ENCODE measurements at places on chromosomes 16 and 17.

DNA sequence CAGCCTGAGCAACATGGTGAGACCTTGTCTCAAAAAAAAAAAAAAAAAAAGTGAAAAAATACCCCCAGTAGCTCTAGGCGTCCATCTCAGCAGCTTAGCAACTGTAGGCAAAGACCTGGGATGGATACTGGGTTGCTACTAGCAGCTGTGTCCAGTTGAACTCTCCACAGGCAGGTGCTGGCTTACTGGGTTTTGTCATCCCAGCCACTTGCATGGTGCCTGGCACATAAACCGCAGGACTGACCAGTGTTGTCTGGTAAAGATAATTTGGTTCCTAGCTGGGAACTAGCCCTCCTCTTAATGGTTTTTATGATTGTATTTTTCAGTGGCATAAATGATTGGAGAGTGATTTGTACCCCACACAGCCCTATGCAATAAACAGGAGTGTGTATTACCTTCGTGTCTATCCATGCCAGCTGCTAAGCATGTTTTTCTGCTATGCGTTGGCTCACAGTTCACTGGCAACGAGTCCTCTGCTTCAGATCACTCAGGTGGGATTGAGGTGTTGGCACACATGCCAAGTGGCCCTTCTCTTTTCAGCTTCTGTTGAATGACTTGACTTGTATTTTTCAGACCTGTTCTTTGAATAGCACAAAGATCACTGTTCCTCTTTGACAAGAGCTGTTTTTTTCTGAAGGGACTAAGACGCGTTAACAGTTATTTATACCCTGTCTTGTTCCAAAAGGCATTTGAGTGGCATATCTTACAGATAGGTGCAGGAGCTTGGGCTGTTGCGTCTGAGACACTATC lies 352.9 kb downstream of the SNX29 start:
- H3K4me1 ChIP-seq, result peaks cover 12% of the 10 kb centered on the region
- no peaks in the 10 kb centered on the region for H3K27me3 ChIP-seq
- H3K27ac ChIP-seq, result no peak overlapping the region
- no peak overlapping the region for H3K4me3 ChIP-seq
- no peaks in the 10 kb centered on the region for H3K36me3 ChIP-seq

DNA sequence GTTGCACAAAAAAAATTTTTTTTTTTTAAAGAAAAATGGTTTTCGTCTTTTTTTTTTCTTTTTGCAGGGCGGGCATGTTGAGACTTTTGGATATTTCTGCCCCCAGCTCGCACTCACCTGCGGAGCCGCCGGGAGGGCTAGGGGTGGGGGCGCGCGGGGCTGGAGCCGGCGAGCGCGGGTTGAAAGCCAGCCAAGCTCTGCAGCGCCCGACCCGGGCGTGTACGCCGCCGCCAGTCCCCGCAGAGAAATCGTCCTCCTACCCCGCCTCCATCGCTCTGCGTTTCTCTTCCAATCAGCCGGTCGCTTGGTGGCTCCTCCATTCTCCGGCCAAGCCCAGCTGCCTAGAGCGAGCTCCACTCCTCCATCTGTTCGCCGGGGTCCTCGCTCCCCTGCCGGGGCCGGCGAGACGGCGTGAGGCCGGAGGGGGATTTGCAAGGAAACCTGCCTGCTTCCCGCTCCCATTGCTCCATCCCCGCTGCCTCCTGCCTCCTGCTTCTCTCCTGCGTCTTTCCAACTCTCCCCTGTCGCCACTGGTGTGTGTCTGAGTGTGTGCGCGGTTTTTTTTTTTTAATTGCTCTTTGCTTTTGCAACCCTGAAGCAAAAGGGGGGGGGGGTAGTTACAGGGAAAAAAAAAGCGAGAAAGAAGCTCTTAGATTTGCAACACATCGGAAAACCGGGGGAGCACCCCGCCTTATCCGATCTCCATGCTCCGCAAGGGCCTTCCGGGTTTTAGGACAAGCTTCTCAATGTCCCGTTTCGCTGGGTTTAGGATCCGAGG lies 1.8 kb upstream of the UBTF start:
- H3K4me1 ChIP-seq, result peaks cover 21% of the 10 kb centered on the region
- peak overlapping the region; percentile 90 for H3K4me3 ChIP-seq
- no peaks in the 10 kb centered on the region for H3K27me3 ChIP-seq

GRCh38 chr17:49647256-49647585 lies 30.7 kb downstream of the SPOP start:
- H3K27ac ChIP-seq, result peak overlapping the region; percentile 86
- H3K4me3 ChIP-seq, result peak overlapping the region; percentile 57
- H3K4me1 ChIP-seq, result peaks cover 75% of the 10 kb centered on the region
- DNase-seq, result no peak
- peaks cover 23% of the 10 kb centered on the region for H3K36me3 ChIP-seq
- no peaks in the 10 kb centered on the region for H3K27me3 ChIP-seq

GRCh38 chr17:68576137-68576536 lies 25.0 kb downstream of the FAM20A start:
- no peaks in the 10 kb centered on the region for H3K4me1 ChIP-seq
- no peaks in the 10 kb centered on the region for H3K36me3 ChIP-seq
- H3K4me3 ChIP-seq, result no peak overlapping the region
- no peaks in the 10 kb centered on the region for H3K27me3 ChIP-seq
- DNase-seq, result no peak
- no peak overlapping the region for H3K27ac ChIP-seq

DNA sequence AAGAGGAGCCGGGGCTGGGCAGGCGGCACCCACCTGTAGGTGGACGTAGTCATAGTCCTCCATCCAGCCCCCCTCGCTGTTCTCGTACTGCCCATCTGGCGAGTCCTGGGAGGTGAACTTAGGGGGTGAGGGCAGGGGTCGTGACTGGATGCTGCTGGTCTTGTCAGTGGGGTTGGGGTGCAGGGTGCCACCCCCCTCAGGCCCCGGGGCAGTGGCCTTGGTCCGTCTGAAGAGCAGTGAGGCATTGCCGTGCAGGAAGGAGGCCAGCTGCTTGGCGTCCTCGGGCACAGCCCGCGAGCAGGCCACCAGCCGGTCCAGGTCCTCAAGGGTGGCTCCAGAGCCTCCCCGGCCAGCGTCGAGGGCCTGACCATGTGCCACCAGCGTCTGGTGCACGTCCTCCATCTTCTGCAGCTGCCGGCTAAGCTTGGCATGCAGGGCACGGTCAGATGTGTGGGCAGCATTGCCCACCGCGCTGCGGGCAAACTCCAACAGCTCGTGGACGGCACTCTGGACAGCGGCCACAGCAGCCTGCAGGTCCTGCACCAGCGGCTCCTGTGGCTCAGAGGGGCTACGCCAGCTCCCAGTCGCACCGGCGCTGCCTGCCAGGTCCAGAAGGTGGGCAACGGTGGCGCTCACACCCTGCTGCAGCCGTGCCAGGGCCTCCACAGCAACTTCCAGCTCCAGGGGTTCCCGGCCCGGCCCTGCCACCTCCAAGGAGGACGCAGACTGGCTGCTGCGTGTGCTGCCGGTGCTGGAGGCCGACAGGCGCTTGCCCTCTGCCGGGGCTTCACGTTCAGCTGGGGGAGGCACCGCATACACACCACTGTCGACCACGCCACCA lies 16.3 kb downstream of the CTRB1 start:
- no peaks in the 10 kb centered on the region for H3K27me3 ChIP-seq
- peaks cover 10% of the 10 kb centered on the region for H3K4me1 ChIP-seq
- H3K27ac ChIP-seq, result no peak overlapping the region
- no peak for DNase-seq
- no peak overlapping the region for H3K4me3 ChIP-seq
- H3K36me3 ChIP-seq, result no peaks in the 10 kb centered on the region

GRCh38 chr17:4474093-4474492 lies 24.6 kb upstream of the SPNS2 start:
- no peaks in the 10 kb centered on the region for H3K36me3 ChIP-seq
- H3K27ac ChIP-seq, result no peak overlapping the region
- peaks cover 4% of the 10 kb centered on the region for H3K4me1 ChIP-seq
- H3K4me3 ChIP-seq, result no peak overlapping the region
- no peaks in the 10 kb centered on the region for H3K27me3 ChIP-seq

- peaks cover 40% of the 10 kb centered on the region for H3K4me1 ChIP-seq
- H3K36me3 ChIP-seq, result no peaks in the 10 kb centered on the region
- peak; percentile 80 for DNase-seq
- H3K27me3 ChIP-seq, result no peaks in the 10 kb centered on the region
Observed at GRCh38 chr16:31265329-31266245, 5.8 kb downstream of the ITGAM start.

DNA sequence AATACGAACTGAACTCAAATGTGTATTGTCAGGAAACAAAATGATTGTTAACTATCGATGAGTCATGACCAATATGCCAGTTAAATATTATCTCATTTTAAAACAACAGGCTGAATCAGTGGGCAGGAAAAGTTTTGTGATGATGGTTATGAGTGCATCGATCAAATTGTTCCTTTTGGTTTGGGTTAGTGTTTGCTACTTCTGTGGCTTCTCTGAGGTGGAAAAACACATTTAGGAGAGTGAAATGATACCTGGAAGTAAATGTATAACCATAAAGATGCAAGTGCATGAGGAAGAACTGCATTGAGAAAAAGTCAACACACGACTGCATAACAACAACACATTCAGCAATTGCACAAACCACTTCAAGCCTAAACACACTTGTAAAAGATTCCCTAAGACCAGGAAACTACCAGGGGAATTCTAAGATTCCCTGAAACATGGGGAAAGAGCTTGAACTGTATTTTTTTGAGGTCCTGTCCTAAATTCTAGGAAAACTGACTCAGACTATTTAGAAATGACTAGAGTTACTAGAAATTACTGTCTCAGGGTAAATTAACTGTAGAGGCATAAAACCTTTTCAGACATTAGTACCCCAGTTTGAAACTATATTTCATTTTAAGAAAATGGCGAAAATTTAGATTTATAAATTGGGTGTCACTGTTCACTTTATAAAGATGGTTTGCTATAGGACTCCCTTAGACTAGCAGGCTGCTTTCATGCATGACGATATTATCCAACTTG lies 44.8 kb downstream of the CDYL2 start:
- peaks cover 18% of the 10 kb centered on the region for H3K4me1 ChIP-seq
- DNase-seq, result no peak
- peak overlapping the region; percentile 9 for H3K4me3 ChIP-seq

DNA sequence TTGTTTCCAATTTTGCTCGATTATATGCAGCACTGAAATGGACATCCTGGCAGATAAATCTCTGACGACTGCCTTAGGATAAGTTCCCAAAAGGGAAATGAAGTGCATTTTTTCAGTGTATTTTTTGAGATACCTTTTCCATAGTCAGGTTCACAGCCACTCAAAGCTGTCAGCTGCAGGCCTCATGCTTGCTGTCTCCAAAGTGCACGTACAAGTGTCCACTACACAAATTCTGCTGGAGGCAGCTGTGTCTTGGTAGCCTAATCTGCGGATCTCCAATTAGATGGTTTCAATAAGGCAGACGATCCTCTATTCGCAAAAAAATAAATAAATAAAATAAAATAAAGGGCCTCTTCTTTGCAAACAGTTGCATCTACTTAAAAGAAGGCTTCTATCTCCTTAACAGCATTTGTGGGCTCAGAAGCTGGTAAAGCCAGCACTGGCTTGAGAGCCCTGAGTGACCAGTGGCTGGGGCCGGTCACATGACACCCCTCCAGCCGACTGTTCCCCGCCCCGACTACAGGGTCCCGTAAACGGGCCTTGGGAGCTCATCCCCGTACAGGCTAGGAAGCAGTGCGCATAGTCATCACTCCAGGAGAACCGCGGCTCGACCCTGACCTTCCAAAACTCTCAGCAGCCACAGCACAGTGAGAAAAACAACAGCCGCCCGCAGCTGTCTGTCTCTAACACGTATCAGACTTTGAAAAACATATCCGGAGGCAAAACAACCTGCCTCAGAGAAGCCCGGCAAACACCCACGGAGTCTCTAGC lies 18.8 kb downstream of the RPH3AL start:
- H3K4me3 ChIP-seq, result no peak overlapping the region
- no peak overlapping the region for H3K27ac ChIP-seq
- peaks cover 14% of the 10 kb centered on the region for H3K4me1 ChIP-seq
- peaks cover 32% of the 10 kb centered on the region for H3K27me3 ChIP-seq

DNA sequence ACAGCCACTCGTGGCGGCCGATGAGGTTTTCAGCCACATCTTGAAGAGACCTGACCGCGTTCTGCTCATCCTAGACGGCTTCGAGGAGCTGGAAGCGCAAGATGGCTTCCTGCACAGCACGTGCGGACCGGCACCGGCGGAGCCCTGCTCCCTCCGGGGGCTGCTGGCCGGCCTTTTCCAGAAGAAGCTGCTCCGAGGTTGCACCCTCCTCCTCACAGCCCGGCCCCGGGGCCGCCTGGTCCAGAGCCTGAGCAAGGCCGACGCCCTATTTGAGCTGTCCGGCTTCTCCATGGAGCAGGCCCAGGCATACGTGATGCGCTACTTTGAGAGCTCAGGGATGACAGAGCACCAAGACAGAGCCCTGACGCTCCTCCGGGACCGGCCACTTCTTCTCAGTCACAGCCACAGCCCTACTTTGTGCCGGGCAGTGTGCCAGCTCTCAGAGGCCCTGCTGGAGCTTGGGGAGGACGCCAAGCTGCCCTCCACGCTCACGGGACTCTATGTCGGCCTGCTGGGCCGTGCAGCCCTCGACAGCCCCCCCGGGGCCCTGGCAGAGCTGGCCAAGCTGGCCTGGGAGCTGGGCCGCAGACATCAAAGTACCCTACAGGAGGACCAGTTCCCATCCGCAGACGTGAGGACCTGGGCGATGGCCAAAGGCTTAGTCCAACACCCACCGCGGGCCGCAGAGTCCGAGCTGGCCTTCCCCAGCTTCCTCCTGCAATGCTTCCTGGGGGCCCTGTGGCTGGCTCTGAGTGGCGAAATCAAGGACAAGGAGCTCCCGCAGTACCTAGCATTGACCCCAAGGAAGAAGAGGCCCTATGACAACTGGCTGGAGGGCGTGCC lies 30.1 kb downstream of the CIITA start:
- H3K27me3 ChIP-seq, result no peaks in the 10 kb centered on the region
- no peak overlapping the region for H3K4me3 ChIP-seq
- no peak overlapping the region for H3K27ac ChIP-seq
- H3K36me3 ChIP-seq, result no peaks in the 10 kb centered on the region
- no peaks in the 10 kb centered on the region for H3K4me1 ChIP-seq
- DNase-seq, result no peak

DNA sequence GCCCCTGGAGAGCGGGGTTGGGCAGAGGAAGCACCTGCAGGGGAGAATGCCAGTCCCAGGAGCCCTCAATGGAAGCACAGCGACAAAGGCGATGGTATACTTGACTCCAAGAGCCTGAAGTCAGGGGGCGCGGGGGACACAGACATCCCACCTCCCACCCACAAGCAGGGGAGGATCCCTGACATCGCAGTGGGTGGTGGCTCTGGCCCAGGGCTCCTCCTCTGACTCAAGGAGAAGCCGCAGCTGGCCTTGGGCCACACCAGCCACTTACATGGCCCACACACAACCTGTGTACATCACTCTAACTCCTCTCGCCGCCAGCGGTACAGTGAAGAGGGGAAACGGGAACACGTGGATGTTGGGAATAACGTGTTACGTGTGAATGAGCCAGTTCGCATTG lies 44.3 kb downstream of the FZD2 start:
- no peak overlapping the region for H3K27ac ChIP-seq
- no peak overlapping the region for H3K4me3 ChIP-seq
- H3K27me3 ChIP-seq, result peaks cover 20% of the 10 kb centered on the region
- no peak for DNase-seq
- no peaks in the 10 kb centered on the region for H3K36me3 ChIP-seq
- H3K4me1 ChIP-seq, result no peaks in the 10 kb centered on the region
